ENCODE measurements at places on chromosomes 11 and 22.

GRCh38 chr11:131924457-131925201 is 554.2 kb downstream of the NTM start:
- DNase-seq, result no peak

DNA sequence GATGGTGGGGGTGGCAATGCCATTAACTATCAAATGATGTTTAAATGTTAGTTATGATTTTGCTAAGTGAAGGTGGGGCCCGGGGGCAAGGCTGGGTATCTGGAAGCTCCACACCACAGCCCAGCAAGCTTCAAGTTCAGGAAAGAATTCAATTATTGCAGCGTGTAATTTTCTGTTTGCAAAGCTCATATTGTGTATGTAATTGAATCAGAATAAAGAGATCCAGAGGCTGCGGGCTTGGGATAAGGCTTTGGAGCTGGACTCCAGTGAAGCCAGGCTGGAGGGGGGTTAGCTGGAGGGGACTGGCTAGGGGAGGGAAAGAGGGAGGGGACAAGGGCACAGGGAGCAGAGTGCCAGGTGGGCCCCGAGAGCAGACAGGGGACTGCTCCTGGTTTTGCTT is 557.1 kb upstream of the CADM1 start:
- no peak for DNase-seq

- DNase-seq, result no peak
Observed at GRCh38 chr11:124143034-124143433, 27.8 kb downstream of the VWA5A start.

GRCh38 chr11:119752345-119752871 is 23.4 kb upstream of the NECTIN1 start:
- DNase-seq, result no peak

DNA sequence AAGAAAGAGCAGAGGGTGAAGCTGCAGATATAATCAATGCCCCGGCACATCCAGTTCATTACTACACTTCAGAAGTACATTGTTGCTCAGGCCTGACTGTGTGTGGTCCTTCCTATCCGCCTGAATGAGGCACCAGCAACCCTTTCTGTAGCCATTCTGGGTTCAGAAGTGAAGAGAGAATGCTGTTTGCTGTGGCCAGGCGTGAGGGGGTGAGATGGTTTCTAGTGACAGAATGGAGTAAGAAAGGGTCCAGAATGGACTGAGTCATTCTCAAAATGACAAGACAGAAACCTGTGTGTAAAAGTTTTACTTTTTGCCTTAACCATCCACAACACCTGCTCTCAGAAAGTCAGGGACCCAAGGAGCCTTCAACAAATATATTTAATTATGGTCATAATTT is 334.8 kb downstream of the GUCY1A2 start:
- no peak for DNase-seq

GRCh38 chr11:112871909-112872500 is 89.2 kb upstream of the NCAM1 start:
- no peak for DNase-seq

DNA sequence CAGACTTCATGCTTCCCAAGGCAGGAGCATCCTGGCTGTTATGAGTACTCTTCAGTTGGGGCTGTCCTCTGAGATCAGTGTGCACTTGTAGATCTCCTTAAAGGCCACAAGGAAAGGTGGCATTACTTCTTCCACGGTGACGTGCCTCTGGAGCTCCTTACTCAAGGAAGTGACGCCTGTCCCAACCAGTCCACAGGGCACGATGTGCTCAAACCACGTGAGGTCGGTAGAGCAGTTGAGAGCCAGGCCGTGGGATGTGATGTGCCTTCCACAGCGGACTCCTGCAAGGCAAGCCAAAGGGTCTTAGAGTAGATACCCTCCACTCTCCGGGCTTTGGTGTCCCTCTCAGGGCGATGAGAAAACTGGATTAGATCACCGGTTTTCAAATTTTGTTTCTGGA is 1.4 kb downstream of the LIPT2 start:
- DNase-seq, result no peak

DNA sequence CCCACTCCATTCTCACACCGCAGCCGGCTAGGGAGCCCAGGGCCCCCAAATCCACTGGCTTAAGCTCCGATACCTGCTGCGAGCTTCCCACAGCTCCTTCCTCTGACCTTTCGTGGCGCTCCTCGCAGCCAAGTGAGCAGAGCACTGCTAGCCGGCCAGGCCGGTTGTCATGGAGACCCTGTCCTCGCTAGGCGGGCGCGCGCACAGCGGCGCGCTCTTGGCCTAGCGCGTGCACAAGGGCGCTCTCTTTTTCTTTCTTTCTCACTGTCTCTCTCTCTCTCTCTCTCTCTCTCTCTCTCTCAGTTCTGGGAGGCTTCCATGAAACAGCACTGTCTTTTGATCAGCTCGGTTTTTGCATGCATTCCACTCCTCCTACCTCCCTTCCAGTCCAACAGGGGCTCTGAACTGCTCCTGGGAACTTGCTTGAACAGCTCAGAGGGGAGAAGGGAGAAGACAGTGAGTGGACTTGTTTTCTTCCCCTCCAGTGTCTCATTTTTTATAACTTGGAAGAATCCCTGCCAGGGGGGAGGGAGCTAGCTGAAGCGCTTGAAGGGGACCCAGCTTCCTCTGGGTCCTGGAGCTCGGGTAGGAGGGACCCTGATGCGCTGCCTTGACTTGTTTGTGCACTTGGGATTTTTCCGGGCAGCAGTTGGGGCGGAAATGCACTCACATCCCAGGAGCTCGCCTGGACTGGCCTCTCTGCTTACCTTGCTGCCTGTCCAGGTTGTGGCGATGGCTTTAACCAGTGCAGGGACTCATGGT is 100.3 kb upstream of the AKIP1 start:
- DNase-seq, result no peak

Measured in T-helper 9 cell (primary cell).